ENCODE measurements at places on chromosomes 12 and 14.

GRCh38 chr12:28558250-28558649 is 368.0 kb downstream of the CCDC91 start:
- no peaks in the 10 kb centered on the region for H3K36me3 ChIP-seq
- no peak for DNase-seq
- H3K4me1 ChIP-seq, result no peaks in the 10 kb centered on the region

DNA sequence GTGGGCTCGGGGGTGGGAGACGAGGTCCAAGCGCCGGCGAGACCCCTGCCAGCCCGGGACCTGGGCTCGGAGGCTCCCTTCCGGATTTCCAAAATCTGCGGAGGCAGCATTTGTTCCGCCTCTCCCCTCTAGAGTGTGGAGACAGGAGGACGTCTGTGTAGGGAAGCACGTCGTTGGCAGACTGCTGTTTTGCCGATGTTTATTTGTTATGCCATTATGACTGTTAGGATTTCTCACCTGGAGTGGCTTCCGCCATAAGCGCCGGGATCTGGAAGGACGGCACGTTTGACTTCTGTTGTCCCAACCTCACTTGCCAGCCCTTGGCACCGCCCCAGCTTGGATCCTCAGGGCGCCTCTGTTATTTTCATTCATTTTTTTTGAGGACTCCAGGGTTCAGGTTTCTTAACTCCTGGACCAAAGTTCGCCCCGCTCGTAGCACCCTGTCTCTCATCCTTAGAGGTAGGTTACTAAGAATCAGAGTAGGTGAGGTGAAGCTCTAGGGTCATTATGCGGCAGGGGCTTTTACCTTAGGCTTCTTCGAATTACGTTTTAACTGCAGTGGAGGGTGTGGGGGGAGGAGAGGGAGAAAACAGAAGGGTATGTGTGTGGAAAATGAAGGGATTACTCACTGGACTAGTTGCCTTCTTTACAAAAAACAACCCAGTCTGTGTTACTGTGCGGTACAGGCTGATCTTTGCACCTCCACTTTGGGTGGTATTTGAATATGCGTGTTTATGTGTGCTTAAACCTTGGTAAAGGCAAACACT is 547 bp upstream of the PYGL start:
- peaks cover 4% of the 10 kb centered on the region for H3K4me1 ChIP-seq
- H3K27ac ChIP-seq, result peak overlapping the region; percentile 82
- peak; percentile 63 for DNase-seq
- H3K27me3 ChIP-seq, result no peaks in the 10 kb centered on the region
- H3K36me3 ChIP-seq, result no peaks in the 10 kb centered on the region

- no peak overlapping the region for H3K27ac ChIP-seq
- no peak for DNase-seq
- H3K4me1 ChIP-seq, result no peaks in the 10 kb centered on the region
These were observed 660.4 kb downstream of the VRK1 start for GRCh38 chr14:97457575-97458085.

DNA sequence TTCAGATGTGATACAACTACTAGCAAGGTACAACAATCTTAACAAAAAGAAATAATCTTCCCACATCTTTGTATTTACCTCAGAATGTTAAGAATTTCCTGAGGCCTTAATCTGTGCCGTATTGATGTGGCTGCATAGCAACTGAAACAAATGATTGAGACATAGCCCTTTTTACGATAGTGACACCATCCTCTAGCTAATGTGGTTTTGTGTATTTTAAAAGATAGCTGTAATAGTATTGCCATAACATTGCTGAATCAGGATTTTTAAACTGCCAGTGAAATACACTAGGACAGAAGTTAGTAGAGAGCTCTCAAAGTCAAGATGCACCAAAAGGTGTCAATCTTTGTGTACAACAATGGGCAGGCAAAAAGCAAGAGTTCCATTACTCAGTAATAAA is 11.9 kb downstream of the NPAS3 start:
- no peak overlapping the region for H3K4me3 ChIP-seq
- H3K27me3 ChIP-seq, result no peaks in the 10 kb centered on the region
- no peak overlapping the region for H3K27ac ChIP-seq
- no peaks in the 10 kb centered on the region for H3K4me1 ChIP-seq
- no peak for DNase-seq
